ENCODE measurements at places on chromosomes 3 and 15.

- DNase-seq: no peak
These were observed 114.2 kb downstream of the ASB7 start for GRCh38 chr15:100716456-100717085.

- no peak for DNase-seq
These were observed 56.9 kb upstream of the ADCY5 start for GRCh38 chr3:123505820-123506219.

GRCh38 chr3:157527131-157527881 is 24.1 kb upstream of the VEPH1 start:
- no peak for DNase-seq

GRCh38 chr15:92707880-92708551 is 52.4 kb upstream of the FAM174B start:
- no peak for DNase-seq

- no peak for DNase-seq
These were observed 3.2 kb upstream of the ANXA2 start for GRCh38 chr15:60400944-60401343.

GRCh38 chr15:90481023-90481422 is 48.7 kb upstream of the CRTC3 start:
- no peak for DNase-seq

- no peak for DNase-seq
These were observed 37.6 kb upstream of the CLDN18 start for GRCh38 chr3:137972396-137972795.

- DNase-seq: no peak
These were observed 830 bp downstream of the MAP2K5 start for GRCh38 chr15:67543348-67543718.
